ENCODE measurements at places on chromosomes 1 and 21.

DNA sequence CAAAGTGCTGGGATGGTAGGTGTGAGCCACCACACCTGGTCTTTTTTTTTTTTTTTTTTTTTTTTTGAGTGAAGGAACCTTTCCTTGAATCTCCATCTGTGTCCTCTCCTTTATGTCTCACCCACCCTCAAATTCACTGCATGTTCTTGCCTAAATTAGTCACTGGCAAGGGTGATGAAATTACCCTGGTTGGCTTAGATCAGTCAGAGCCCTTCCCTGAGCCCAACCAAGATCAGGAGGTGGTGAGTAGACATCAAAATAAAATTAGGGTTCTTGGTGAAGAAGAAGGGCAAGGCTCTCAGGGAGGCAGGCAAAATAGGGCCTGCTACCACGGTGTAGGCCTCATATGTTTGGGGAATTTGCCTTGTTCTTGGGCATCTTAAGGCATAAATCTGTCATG, 5.3 kb upstream of the TNN start:
- no peak for DNase-seq

GRCh38 chr1:234721476-234722269, 111.7 kb upstream of the IRF2BP2 start:
- DNase-seq, result no peak

DNA sequence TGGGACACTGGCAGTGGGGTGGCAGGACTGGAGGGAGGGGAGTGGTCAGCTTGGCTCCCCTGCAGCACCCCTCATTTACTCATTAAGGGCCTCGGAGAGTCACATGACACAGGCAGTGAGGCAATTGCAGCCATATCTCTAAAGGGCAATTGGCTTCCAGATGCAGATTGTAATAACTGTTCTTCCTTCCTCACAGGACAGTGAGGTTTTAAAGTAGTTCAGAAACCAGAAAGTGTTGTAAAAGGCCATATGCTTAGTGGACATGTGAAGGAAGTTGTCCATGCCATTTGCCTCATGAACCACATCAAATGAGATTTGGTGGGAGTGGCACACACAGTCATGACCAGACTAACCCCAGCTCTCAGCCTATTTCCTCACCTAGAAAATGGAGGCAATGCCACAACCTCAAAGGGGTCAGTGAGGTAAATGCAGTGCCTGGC, 11.1 kb downstream of the MTX1 start:
- DNase-seq, result no peak

DNA sequence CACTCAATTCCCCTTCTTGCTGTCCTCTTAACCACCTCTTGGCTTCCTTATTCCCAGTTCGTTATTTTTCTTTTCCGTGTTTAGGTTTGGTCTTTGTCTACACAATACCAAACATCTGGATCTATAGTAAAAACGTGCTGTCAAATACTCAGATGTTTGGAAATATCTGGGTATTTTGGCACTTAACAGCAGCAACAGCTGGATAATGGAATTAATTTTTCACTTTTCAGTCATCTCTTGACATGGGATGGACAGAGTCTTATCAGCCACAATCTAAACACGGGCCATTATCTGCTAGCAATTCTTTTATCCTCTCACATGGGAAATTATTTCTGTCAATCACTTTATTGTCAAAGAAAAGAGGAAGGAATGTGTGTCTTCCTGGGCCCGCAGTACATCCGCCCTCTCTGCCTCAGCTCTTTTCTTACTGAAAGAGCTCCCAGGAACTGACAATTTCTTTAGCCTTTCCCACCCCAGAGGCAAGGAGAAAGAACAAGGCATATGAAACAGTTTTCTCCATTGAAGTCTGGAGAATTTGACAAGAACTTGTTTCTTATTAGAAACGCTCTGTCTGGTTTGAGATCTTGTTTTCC, 13.4 kb downstream of the NHLH2 start:
- DNase-seq, result no peak

GRCh38 chr1:177133977-177134538, 30.5 kb downstream of the ASTN1 start:
- no peak for DNase-seq
